ENCODE measurements at places on chromosomes 4 and X.

- DNase-seq, result peak; percentile 53
Observed at GRCh38 chr4:139453041-139453370, 915 bp upstream of the RAB33B start.

GRCh38 chr4:184151988-184152485 lies 65.6 kb downstream of the ENPP6 start:
- no peak for DNase-seq

GRCh38 chrX:33721927-33722326 lies 410.2 kb downstream of the FAM47A start:
- DNase-seq, result no peak

GRCh38 chr4:87353592-87353991 lies 30.9 kb upstream of the HSD17B13 start:
- DNase-seq, result peak; percentile 38

DNA sequence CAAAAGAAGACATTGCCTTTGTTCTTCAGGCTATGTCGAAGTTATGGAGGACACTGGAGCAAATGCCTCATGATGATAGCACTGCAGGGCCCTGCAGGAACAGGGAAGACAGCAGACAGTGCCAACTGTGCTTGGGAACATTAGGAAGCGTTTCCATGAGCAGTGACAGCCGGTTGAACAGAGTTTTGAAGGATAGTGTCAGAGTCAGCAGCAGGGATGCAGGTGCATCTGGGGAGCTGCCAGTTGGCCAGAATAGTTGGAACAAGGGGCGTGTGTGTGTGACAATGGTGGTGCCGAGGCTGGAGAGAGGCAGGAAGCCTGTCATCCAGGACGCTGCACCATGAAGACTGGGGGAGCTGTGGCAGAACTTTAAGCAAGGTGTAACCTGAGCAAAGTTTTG lies 88.6 kb downstream of the SHROOM3 start:
- DNase-seq, result no peak

- no peak for DNase-seq
Observed at GRCh38 chrX:23369027-23369426, 34.4 kb downstream of the PTCHD1 start.

GRCh38 chr4:7431696-7432530 lies 2.8 kb downstream of the PSAPL1 start:
- DNase-seq, result no peak

GRCh38 chr4:76215077-76215476 lies 1.5 kb upstream of the SCARB2 start:
- no peak for DNase-seq

- DNase-seq, result peak; percentile 34
Observed at GRCh38 chrX:18424482-18425198, 768 bp upstream of the CDKL5 start.

GRCh38 chr4:80011636-80012236 lies 61.3 kb downstream of the ANTXR2 start:
- no peak for DNase-seq

DNA sequence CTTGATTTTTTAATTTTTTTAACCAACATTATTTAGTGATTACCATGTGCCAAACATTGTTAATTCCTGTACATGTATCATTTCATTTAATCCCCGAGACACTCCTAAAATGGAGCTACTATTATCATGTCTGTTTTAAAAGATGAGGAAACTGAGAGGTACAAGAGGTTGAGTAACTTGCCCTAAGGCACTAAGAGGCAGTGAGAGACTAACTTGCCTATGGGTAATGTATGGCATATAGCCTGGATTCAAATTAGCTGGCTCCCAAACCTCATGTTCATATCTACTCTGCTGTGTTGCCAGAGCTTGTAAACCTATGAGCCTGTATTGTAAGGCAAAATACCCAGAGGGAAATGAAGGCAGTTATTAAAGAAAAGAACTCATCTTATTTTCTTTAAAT lies 443.6 kb downstream of the IL15 start:
- no peak for DNase-seq

GRCh38 chr4:168265327-168265726 lies 53.2 kb downstream of the DDX60 start:
- DNase-seq, result no peak

DNA sequence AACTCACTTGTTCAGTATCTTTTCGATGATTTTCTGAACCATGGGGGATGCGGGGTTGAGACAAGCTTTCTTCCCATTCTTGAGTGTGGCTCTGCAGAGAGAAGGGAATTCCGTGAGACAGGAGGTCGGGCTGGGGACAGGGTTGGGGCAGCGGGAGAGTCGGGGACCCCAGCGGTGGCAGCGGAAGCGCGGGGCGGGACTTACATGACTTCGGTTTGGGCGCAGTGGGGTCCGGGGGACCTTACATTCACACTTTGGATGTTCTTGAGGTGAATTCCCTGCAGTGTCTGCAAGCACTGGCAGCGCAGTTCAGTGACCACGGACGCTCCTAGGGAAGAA lies 434 bp downstream of the CXCL3 start:
- no peak for DNase-seq

- no peak for DNase-seq
Observed at GRCh38 chrX:38163193-38163592, 57.5 kb downstream of the SRPX start.

DNA sequence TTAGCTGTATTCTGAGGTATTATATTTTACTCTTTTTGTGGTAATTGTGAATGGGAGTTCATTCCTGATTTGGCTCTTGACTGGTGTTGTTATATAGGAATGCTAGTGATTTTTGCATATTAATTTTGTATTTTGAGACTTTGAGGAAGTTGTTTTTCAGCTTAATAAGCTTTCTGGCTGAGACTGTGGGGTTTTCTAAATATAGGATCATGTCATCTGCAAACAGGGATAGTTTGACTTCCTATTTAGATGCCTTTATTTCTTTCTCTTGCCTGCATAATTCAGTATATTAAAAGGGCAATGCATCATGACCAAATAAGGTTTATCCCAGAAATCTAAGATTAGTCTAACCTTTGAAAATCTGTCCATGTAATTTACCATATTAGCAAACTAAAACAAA lies 44.7 kb upstream of the EPGN start:
- DNase-seq, result no peak

DNA sequence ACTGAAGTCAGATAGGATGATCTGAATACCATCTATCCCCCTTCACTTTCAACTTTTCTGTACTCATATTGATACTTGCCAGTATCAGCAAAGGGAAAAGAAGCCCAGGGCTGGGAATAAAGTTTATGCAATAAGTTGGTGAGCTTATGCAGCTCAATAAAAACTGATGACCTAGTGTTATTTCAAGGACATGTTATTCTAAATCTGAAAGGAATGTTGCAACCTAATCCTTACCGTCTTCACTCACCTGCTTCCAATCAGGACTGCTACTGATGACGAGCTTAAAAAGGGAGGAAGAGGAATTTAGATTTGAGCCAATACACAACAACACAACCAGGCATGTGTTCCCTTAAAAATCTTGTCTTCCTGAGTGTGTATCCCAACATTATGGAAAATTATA lies 419.9 kb downstream of the SPRY1 start:
- DNase-seq, result no peak

DNA sequence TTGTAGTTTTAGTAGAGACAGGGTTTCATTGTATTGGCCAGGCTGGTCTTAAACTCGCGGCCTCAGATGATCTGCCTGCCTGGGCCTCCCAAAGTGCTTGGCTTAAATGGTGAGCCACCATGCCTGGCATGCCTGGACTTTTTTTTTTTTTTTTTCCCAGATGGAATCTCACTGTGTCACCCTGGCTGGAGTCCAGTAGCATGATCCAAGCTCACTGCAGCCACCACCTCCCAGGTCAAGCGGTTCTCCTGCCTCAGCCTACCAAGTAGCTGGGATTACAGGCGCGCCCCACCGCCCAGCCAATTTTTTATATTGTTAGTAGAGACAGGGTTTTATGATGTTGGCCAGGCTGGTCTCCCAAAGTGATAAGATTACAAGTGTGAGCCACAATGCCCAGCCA lies 8.4 kb downstream of the UBE2K start:
- no peak for DNase-seq

- no peak for DNase-seq
Observed at GRCh38 chr4:78691971-78692821, 84.0 kb upstream of the BMP2K start.

- DNase-seq, result no peak
Observed at GRCh38 chr4:152460488-152460887, 75.4 kb downstream of the FBXW7 start.

GRCh38 chr4:75137302-75137701 lies 204.4 kb downstream of the PARM1 start:
- no peak for DNase-seq

DNA sequence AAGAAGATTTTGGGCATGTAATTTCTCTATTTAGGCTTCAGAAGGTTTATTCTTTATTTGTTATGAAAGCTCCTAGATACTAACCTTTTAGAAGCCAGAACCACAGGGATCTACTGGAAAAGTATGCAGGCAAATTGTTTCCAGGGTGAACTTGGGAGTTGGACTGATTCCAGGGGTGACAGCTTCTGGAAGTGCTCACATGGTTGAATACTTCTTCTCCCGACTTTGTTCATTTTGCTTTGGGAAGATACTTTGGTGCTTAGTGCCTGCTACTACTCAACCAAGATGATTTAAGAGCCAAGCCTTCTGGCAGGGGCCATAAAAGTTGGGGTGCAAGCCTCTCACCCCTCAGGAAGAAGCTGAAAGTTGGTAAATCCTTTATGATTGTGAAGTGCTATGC lies 445.6 kb downstream of the ACTRT1 start:
- DNase-seq, result no peak

DNA sequence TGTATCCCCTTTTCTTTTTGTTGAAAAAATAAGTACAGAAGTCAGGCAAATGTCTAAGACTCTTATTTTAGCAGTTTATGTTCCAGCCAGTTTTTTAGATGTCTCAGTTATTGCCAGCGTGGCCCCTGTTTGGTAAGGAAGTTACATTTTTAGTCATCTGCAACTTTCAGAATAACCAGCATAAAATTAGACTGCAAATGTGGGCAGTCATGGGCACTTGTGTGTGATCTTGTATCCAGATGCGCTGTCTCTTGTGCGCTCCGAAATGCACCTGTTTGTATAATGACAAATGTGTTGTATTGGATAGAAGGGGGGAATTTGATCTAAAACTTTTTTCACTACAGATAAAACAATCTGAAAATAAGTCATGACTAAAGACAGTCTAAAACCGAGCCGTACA lies 44.3 kb upstream of the CLCN4 start:
- DNase-seq, result no peak

- DNase-seq, result no peak
Observed at GRCh38 chr4:53992785-53993184, 71.6 kb downstream of the CHIC2 start.

- peak; percentile 80 for DNase-seq
Observed at GRCh38 chr4:165398570-165398969, 19.8 kb downstream of the CPE start.

DNA sequence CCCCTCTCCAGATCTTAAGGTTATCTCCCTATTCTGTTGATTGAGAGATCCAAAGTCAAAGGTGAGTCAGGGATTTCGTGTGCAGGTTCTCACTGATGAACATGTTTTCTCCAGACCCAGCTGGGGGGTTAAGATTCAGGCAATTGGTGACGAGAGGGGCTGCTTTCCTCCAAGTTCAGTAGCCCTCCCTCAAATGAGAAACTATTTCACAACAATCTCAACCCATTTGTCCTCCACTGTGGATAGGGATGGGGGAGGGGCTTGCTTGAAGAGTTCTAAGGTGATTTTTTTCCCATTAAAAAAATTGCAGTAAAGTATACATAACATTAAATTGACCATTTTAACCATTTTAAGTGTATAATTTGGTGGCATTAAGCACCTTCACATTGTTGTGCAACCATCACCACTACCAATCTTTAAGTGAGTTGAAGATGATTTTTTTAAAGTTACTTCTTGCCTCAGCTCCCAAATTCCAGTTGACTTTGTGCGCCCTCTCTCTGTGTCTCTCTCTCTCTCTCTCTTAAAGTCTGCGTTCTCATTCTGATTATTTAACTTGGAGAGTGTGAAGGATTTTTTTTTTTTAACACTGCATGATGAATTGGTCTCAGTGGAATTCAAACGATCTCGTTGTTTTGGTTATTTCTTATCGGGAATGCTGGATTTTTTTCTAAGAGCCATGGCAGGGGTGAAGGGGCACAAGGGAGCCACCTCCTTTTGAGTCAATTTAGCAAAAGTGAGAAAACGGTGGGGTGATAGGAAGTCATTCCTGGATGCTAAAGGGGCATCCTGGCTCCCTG lies 175.9 kb downstream of the SHROOM3 start:
- DNase-seq, result no peak

GRCh38 chr4:140861359-140862176 lies 105.4 kb upstream of the TBC1D9 start:
- peak; percentile 62 for DNase-seq

DNA sequence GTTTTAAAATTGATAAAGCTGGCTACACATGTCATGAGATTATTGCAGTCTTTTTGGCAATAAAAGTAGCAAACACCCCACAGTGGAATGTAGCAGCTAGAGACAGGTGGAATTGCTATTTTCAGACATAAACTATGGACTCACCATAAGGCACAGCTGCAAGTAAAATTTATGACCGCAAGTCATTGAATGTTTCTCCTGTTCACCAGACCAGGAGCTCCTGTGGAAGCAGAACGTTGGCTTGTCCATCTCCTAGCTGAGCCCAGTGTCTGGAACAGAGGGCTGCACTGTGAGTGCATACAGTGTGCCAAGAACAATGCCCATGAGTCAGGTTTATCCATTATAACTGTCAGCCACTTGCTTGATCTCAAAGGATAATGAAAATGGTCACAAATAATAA lies 538.2 kb downstream of the INPP4B start:
- no peak for DNase-seq

DNA sequence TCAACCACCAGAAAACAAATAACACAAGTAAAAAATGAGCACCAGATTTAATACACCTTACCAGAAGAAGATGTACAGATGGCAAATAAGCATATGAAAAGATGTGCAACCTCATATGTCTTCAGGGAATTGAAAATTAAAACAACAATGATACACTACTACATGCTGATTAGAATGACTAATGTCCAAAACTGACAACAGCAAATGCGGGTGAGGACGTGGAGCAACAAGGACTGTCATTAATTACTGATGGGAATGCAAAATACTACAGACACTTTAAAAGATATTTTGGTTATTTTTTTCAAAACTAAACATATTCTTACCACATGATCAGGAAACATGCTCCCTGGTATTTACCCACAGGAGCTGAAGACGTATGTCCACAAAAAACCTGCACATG lies 140.3 kb downstream of the FRYL start:
- no peak for DNase-seq

GRCh38 chrX:109773374-109773773 lies 40.3 kb upstream of the ACSL4 start:
- DNase-seq, result no peak

DNA sequence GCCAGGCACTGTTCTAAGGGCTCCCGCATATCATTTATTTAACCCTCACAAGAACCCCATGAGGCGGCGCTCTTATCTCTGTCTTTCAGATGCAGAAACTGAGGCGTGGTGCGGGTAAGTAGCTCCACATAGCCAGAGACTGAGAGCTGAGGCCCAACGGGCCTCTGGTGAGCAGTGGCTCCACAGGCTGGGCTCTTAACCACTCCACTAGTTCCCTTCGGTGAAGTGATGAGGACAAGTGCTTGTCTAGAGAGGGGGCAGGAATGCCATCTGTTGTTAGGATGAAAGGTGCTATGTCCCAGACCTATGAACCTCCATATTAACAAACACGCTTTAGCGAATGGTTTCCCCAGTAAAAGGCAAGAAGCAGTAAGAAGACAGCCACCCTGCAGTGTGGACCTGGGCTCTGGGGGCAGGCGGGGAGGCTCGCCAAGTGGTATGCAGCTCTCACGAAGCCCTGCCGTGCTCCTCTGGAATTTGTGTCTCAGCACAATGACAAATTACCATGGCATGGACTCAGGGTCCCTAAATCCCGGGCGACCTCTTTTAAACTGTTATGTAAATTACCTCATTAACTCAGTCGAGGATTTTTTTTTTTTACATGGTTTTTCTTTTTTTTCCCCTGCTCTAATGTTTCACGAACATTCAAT lies 20.9 kb upstream of the S100G start:
- no peak for DNase-seq
